Stimulated activated CD4-positive, alpha-beta T cell treated with anti-CD3 and anti-CD28 coated beads, Interleukin-2, amount 100 ng/mL, for 4 hours (primary cell): ENCODE measurements at places on chromosomes 6 and 20.

DNA sequence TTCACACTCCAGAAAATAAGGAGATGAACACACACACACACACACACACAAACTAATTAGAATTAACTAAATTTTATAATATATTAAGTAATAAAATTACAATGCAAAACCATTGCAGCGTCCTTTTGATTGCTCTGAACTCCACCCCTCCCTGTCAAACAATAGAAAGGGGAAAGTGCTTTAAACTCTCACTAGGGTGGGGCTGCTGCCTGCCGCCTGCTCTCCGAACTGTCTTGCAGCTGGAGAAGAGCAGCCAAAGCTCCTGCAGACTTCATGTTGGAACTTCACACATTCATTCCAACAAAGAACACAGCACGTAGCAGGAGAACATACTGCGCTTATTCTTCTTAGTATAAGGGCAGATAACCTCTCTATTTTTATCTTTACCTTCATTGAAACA is 83.2 kb downstream of the GCLC start:
- DNase-seq = no peak

DNA sequence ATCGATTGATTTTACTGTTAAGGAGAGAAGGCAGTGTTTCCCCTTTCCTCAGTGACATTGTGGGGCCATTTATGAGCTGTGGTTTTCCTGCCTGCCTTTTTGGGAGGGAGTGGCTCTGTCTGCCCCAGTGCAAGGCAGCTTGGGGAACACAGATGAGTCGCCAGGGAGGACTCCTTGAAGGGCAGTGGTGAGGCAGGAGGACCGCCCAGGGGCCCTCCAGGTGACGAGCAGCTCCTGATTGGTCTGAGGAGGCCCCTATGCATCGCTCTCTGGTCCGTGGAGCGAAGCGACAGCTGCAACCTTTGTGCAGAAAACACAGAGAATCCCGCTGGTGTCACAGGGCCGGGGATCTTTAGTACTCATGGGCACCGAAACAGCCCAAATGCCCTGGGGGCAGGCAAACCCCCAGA is 100.3 kb downstream of the TMEM242 start:
- DNase-seq = no peak

GRCh38 chr6:4133941-4134838 is 1.2 kb downstream of the ECI2 start:
- DNase-seq = peak; percentile 9

DNA sequence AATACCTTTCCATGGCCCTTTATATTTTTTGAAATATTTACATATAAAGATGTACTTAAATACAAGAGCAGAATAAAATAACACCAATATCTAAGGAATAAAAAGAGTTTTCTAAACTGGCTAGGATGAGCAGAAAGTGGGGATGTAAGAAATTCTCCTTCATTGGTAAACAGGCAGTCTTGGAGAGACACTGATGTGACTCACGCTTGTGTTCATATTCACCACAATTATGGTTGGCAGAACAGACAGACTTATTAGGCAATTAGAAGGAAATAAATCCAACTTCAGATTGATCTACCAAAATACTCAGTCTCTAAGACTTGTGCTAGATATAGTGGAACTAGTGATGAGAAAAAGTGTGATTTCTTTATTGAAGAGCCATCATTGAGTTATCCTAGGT is 463.7 kb downstream of the CDC5L start:
- no peak for DNase-seq
